Stimulated activated CD8-positive, alpha-beta memory T cell treated with anti-CD3 and anti-CD28 coated beads, Interleukin-7, amount 100 ng/mL, for 1 hour (primary cell): ENCODE measurements at places on chromosomes 5 and 9.

DNA sequence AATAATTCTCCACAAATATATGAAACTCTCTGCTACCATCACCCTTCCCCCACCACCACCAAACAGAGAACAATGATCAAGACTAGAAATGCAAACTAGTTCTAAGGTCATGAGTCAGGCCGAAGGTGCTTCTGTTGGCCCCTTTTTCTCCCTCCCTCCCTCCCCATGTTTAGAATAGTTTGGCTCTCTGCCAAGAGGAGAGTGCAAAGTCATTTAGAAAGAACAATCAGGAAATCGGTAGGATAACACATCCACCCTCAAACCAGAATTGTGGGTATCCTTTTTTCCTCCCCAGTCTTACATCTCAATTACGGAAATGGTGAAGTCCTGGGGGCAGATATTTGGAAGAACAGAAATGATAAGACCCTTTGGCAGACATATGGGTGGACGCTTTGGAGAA lies 170.1 kb downstream of the SLF1 start:
- DNase-seq = no peak

DNA sequence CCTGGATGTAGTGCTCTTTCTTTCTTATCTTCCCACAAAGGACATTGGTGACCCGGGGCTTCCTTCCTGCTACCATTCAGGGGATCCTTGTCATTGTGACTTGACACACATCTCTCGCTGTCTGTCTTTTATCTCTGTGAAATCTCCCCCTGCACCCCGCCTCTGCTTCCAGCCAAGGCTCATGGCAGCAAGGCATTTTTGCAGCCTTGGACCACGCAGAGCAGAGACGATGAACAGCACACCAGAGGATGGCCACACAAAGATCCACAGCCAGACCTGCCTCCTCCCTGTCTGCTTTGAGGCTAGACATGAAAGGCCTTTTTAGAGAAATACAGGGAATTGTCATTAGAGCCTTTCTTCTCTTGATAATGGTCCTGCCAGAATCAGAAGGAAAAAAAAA lies 549.1 kb downstream of the CDK5RAP2 start:
- no peak for DNase-seq

DNA sequence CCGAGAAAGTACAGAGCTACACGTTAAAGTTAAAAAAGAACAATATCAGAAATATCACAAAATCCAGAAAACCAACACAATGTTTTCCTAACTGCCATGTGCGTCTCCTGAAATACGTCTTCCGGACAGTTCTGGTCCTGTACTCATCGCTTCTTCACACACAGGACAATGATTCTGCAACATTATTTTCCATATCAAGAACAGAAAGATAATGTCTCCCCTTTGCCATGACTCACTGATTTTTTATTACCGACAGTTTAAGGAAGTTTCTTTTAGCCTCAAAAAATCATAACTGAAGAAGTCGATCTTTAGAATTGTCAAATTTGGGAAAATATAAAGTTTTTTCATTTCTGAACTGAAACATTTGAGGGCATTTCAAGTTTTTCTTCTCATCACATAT lies 2.5 kb downstream of the TBC1D9B start:
- DNase-seq = no peak

GRCh38 chr9:126148994-126149393 lies 177.6 kb upstream of the MVB12B start:
- no peak for DNase-seq

DNA sequence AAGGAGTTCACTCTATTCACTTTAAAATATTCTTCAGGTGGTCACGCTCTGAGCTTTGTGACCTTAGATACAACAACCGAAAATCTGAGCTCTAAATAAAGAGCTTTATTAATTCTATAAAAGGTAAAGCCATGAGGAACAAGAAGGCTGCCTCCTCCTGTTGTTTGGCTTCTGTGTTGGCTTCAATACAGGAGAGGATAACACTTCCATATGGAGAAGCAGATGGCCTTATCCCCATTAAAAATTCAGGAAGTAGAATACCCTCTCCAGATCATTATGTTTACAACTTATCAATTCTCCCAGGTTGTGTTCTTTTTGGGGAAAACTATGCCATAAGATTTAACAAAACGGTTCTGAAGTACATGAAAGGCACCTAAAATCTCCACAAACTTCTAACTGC lies 128.4 kb downstream of the TTC39B start:
- no peak for DNase-seq
